ENCODE measurements at places on chromosomes 5 and 9.

- DNase-seq = no peak
Observed at GRCh38 chr9:9563817-9564216, 1049.0 kb downstream of the PTPRD start.

GRCh38 chr5:177100714-177101121 is 14.0 kb downstream of the FGFR4 start:
- DNase-seq = no peak

- DNase-seq = no peak
Observed at GRCh38 chr5:133680830-133681565, 68.7 kb upstream of the FSTL4 start.

GRCh38 chr9:85716031-85716877 is 25.5 kb downstream of the AGTPBP1 start:
- no peak for DNase-seq

DNA sequence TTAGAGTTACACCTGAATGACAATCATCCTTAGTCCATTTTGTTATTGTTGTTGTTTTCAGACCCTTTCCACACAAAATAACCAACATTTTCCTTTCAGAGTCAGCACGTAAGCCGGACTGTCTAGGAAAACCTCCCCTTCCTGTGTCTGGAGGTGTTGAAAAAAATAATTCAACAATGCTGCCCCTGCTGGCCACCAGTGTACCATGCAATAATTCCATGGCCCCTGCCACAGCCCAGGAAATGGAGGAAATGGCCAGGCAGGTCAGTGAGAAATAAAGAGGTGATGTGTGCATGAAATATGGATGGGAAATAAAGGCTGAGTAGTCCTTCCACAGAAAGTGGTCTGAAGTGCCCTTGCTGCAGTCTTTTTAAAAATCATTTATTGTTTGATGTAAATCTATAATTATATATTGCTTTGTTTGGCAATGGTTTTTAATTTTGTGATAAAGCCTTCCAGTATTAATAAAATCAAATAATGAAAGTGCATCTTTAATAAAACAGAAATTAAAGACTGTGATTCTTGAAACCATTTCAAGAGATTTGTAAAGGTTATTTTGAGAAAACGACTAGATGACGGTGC is 152.8 kb upstream of the PAPPA start:
- no peak for DNase-seq

DNA sequence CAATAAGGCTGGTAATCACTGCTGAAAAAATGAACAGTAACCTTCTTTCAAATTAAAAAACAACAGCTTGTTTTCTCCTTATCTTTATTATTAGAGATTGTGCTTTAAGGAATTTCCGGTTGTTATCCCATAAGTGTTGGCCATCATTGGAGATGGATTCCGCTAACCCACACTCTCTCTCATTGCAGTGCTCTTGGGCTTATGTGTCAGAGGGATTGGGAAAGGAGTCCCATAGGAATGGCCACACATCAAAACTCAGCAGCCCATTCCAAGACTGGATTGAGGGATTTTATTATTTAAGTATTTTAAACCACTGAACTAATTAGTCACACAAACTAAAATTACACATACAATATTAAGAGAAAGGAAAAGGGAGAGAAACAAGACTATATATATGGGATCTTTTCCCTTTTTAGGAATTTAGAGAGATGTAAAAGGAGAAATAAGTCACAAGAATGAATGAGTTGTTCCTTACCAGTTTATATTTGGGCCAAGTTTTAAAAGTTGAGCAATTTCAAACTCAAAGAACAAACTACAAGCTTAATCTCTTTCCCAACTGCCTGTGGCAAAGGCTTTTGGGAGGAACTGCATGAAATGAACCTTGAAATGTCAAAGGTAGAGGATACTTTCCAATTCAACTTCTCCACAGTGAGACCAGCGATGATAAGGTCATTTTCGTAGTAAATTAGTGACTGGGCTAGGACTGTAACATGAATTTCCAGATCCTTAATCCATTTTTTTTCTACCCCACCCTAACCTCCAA is 2.4 kb downstream of the SPINK6 start:
- no peak for DNase-seq

GRCh38 chr5:171619744-171620143 is 165.9 kb upstream of the SMIM23 start:
- no peak for DNase-seq

All from stimulated activated CD4-positive, alpha-beta T cell treated with anti-CD3 and anti-CD28 coated beads, TNF-alpha, amount 100 ng/mL, for 1 hour (primary cell).